ENCODE measurements at places on chromosomes 13 and 19.

GRCh38 chr19:13189600-13189999 is 39.4 kb downstream of the IER2 start:
- DNase-seq: no peak

GRCh38 chr19:18978616-18979015 is 37.6 kb upstream of the HOMER3 start:
- no peak for DNase-seq

- DNase-seq: no peak
Observed at GRCh38 chr13:23996456-23996855, 99.2 kb upstream of the C1QTNF9B start.

GRCh38 chr19:11041194-11041593 is 48.1 kb upstream of the LDLR start:
- DNase-seq: no peak

DNA sequence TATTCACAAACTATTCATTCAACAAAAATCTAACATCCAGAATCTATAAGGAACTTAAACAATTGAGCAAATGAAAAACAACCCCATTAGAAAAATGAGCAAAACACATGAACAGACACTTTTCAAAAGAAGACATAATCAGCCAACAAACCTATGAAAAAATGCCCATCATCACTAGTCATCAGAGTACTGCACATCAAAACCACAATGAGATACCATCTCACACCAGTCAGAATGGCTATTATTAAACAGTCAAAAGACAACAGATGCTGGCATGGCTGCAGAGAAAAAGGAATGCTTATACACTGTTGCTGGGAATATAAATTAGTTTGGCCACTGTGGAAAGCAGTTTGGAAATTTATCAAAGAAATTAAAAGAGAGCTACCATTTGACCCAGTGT is 487.6 kb downstream of the GPC6 start:
- no peak for DNase-seq

DNA sequence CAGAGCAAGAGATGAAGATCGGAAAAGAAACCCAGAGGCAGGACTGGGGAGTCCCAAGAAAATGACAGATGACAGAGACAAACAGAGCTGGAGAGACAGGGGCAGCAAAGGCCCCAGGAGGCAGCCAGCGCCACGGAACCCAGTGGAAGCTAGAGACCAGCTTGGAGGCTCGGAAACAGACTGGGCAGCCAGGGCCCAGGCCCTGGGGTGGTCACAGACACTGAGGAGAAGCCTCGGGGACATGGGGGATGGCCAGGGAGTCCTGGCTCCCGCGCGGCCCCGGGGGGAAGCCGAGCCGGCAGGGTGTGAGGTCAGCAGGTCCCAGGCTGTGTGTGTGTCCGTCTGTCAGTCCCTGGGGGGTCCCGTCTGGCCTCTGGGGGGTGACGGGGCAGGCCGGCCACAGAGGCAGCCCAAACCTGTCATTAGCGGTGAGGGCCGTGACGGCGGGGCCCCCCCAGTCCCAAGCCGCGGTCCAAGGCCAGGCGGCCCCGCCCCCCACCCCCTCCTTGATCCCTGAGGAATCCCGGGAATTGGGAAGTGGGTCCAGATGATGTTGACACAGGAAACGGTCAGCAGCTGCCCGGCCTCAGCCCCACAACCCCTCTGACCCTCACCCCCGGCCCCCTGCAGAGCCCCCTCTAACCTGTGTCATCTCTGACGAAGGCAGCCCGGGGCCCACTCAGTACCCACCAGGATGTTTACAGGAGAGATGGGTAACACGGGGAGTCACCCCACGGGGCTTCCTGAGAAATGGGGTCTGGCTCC is 2.5 kb upstream of the TMEM190 start:
- DNase-seq: no peak

DNA sequence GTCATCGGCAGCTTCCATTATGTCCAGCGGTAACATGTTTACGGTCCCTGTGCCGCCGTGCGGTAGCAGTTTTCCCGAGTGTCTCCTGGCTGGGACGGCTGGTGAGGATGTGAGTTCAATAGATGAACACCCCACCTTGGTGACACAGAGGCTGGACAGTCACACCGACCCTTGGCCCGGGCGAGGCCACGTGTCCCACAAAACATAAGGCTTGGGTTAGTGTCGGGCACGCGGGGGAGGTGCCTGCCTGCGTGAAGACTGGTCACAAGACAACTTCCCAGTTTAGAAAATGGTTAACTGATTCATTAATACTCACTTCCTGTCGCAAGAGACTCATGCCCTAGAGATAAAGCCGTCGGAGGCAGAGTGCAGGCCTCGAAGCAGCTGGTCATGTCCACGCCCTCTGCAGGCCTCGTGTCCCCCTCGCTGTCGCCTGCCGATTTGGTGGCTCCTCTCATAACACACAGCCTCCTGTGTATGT is 17.2 kb downstream of the RASA3 start:
- DNase-seq: no peak

- no peak for DNase-seq
Observed at GRCh38 chr19:14164724-14165493, 28.5 kb upstream of the ASF1B start.

DNA sequence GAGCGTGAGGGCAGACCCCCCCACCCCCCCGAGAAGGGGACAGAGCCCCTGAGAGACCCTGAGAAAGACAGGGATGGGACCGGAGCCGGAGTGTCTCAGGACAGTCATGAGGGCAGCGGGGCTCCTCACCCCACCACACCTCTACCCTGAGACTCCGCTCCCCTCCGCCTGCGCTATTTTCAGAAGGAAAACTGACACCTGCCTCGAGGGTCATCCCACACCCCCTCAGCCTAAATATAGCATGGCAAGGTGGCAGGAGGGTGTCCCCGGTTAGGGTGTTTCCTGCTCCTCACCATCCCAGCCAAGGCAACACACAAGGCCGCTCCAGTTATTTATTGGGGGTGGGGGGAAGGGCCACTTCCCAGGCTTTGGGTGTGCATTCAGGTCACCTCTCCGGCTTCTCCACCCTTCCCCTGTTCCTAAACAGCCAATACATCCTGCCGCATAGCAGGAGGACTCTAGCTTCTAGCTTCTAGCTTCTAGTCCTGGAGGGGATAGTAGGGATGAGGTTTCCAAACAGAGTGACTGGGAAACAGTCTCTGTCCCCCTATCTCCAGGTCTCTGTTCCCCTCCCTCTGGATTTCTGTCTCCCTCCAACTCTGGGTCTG is 1.4 kb upstream of the NTF4 start:
- DNase-seq: no peak

GRCh38 chr13:100584896-100585295 is 3.7 kb downstream of the GGACT start:
- DNase-seq: no peak

GRCh38 chr13:107238262-107238981 is 670.5 kb upstream of the ARGLU1 start:
- DNase-seq: no peak

DNA sequence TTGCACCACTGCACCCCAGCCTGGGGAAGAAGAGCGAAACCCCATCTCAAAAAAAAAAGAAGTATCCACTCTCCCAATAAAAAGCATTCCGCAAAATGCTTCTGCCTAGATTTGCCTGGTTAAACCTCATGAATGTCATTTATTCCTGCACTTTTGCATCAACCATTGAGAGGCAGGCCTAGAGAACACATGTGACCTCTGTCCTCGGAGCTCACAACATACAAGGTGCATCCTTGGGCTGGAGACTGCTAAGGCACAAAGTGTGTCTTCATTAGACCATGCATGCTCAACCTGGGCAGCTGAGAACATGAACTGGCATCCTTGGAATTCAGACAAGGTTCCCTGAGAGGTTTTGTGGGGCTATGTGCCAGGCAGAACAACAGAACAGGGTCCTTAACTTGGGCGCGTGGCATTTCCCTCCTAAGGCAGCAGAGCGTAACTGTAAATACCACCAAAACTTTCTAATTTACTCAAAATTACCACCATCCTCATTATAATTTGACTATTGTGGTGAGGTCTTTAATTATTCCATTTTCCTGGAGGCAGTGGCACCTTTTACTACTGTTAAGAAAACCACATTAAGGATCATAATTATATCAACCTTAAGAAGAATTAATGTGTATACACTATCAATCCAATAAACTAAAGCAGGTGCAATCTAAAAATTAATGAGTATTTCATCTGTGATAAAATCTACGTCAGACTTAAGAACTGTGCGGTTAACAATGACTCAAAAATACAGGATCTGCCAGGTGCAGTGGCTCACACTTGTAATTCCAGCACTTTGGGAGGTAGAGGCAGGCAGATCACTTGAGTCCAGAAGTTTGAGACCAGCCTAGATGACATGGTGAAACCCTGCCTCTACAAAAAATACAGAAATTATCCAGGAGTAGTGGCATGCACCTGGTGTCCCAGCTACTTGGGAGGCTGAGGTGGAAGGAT is 13.8 kb downstream of the RCBTB1 start:
- DNase-seq: no peak

DNA sequence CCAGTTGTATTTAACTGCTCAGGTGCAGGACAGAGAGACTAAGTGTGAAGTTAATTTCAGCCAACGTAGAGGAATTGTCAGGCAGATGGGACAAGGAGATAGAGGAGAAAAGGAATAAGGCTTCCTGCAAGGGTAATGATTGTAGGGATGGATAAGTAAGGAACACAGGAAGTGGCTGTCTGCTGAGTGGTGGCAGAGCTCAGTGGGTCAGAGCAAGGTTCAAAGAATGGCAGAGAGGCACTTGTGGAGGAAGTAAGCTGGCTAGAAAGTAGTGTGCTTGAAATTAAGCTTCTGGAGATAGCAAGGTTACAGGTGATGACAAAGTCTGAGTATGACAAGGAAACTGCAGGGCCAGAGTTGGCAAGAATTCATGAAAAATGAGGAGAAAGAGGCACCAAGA is 47.9 kb downstream of the USPL1 start:
- no peak for DNase-seq

- no peak for DNase-seq
Observed at GRCh38 chr19:30873691-30874090, 475.5 kb downstream of the TSHZ3 start.

GRCh38 chr13:35843272-35843671 is 287.9 kb downstream of the DCLK1 start:
- DNase-seq: no peak

DNA sequence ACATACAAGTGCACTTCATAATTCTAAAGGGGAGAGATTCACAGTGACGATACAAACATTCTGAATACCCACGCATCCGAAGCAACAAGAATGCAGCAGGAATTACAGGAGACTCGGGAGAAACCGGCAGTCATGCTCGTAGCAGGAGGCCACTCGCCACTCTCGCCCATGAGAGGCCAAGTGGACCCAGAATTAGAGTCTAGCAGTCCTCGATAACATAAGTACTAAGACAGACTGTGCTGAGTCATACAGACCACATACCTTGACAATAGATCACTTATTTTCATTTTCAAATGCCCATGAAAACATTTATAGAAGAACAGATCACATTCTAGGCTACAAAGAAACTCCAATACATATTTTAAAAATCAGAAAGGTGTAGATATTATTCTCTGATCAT is 299.1 kb upstream of the TSHZ3 start:
- DNase-seq: no peak

DNA sequence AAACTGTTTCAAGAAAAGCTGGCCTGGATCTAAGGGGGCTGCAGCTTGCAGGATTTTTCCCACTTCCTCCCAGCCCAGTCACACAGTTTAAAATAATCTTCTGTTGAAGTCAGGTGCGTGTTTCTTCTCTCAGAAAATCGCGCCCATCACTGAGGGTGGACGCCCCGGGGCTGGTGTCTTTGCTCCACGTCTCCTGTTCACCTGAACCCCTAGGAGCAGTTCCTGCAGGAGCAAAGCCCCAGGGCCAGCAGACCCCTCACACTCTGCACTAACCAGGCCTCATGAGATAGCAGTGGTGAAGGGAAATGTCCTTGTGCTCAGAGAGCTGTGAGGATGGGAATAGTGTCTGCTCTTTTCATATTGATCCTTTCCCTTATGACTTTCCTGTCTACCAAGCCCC is 920 bp upstream of the SIGLEC7 start:
- no peak for DNase-seq

DNA sequence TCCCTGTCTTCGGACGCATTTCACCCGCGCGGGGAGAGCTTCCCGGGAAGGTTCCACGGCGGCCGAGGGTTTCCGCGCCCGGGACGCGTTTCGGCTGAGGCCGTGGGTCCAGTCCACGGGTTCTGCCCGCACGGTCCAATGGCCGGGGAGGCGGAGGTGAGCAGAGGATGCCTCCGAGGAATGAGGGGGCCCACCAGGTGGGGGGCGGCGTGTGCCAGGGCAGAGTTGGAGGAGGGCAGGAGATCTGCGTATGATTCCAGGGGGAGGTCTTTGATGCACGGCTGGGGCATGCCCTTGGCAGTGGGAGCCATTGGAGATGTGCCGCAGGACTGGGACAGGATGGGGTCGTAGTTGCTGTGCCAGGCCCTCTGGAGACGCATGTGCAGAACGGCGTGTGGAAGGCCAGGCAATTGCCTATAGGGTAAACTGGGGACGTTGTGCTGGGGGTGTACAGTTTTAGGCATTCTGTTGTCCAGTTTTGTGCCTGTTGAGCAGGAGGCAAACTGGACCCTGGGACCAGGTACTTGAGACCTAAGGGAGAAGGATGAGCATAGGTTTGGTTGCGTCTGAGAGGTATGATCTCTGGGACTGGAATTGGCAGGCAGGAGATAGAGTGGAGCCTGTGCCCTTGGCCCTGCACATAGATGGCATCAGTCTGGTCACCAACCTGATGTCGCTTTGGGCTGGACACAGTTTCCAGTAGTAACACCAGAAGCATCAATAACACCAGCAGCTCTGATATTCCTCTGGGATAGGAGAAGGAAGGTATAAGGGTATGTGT is 751 bp downstream of the ZNF584 start:
- no peak for DNase-seq
